ENCODE measurements at places on chromosomes 7 and 10. TPM values are rescaled to one million over a fixed set of nuclear protein-coding genes. Genes with fewer than 3 reads are reported as not detected.

DNA sequence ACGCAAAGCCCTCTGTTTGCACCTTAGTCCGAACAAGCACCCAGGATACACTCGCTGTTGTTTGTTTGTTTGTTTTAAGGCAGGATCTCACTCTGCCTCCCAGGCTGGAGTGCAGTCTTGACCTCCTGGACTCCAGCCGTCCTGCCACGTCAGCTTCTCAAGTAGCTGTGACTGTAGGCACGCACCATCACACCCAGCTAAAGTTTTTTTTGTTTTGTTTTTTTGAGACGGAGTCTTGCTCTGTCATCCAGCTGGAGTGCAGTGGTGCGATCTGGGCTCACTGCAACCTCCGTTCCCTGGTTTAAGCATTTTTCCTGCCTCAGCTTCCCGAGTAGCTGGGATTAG lies 76.8 kb downstream of the CTBP2 start:
- DNase-seq: no peak
- peak overlapping the region; percentile 30 for H3K27ac ChIP-seq
- no peak overlapping the region for H3K4me3 ChIP-seq
- peaks cover 74% of the 10 kb centered on the region for H3K4me1 ChIP-seq
- H3K36me3 ChIP-seq: peaks cover 63% of the 10 kb centered on the region
- no peaks in the 10 kb centered on the region for H3K27me3 ChIP-seq

- H3K27me3 ChIP-seq: no peaks in the 10 kb centered on the region
- no peak for DNase-seq
- H3K4me1 ChIP-seq: peaks cover 71% of the 10 kb centered on the region
- H3K27ac ChIP-seq: peak overlapping the region; percentile 39
- H3K36me3 ChIP-seq: no peaks in the 10 kb centered on the region
These were observed 10.2 kb downstream of the PDLIM1 start for GRCh38 chr10:95280637-95281036.

- no peak overlapping the region for H3K27ac ChIP-seq
- H3K36me3 ChIP-seq: no peaks in the 10 kb centered on the region
- no peak overlapping the region for H3K4me3 ChIP-seq
- H3K4me1 ChIP-seq: no peaks in the 10 kb centered on the region
These were observed 34.4 kb downstream of the BCAP29 start for GRCh38 chr7:107614425-107614824.

- no peaks in the 10 kb centered on the region for H3K27me3 ChIP-seq
- no peak overlapping the region for H3K4me3 ChIP-seq
- DNase-seq: no peak
- H3K4me1 ChIP-seq: no peaks in the 10 kb centered on the region
- peaks cover 16% of the 10 kb centered on the region for H3K36me3 ChIP-seq
These were observed 108.9 kb upstream of the AMPH start for GRCh38 chr7:38740041-38740440.

GRCh38 chr7:29647020-29647654 lies 83.5 kb downstream of the PRR15 start:
- H3K4me1 ChIP-seq: no peaks in the 10 kb centered on the region
- H3K36me3 ChIP-seq: no peaks in the 10 kb centered on the region
- no peak for DNase-seq
- no peak overlapping the region for H3K27ac ChIP-seq
- H3K4me3 ChIP-seq: no peak overlapping the region

- H3K27me3 ChIP-seq: no peaks in the 10 kb centered on the region
- H3K4me1 ChIP-seq: no peaks in the 10 kb centered on the region
- no peak overlapping the region for H3K27ac ChIP-seq
- H3K36me3 ChIP-seq: peaks cover 4% of the 10 kb centered on the region
- no peak overlapping the region for H3K4me3 ChIP-seq
These were observed 760.9 kb upstream of the IGFBP3 start for GRCh38 chr7:46681865-46682503.

- H3K4me3 ChIP-seq: no peak overlapping the region
- no peak for DNase-seq
- H3K27me3 ChIP-seq: no peaks in the 10 kb centered on the region
- H3K4me1 ChIP-seq: peaks cover 42% of the 10 kb centered on the region
- H3K27ac ChIP-seq: peak overlapping the region; percentile 39
These were observed 56.5 kb downstream of the RNLS start for GRCh38 chr10:88526501-88527105.

DNA sequence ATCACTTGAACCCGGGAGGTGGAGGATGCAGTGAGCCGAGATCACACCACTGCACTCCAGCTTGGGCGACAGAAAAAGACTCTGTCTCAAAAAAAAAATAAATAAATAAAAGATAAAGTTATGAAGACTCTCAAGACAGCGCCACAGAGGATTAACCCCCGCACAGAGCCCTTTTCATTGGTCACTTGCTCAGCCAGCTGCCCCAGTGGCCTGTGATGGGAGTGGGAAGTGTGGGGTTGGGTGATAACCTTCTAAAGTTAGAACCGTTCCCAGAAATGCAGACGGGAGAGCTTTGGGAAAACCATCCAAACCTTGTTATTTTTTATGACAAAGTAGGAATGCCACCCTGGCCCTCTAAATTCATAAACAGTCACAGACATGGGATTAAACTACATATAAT lies 57.4 kb downstream of the PARP12 start:
- H3K36me3 ChIP-seq: no peaks in the 10 kb centered on the region
- H3K27ac ChIP-seq: no peak overlapping the region
- no peak overlapping the region for H3K4me3 ChIP-seq
- no peak for DNase-seq

GRCh38 chr7:151210087-151210854 lies at the start of gene H2BK1:
Gene H2BK1 (minus strand): TSS chr7:151210488. CDS start chr7:151210318, 170 bp downstream.
- H3K27ac ChIP-seq: peak within 1 kb of the TSS; percentile 69
- H3K27me3 ChIP-seq: no peaks in the 10 kb centered on the region
- peak; percentile 53 for DNase-seq
- peaks cover 20% of the 10 kb centered on the region for H3K36me3 ChIP-seq
- peaks cover 12% of the 10 kb centered on the region for H3K4me1 ChIP-seq

DNA sequence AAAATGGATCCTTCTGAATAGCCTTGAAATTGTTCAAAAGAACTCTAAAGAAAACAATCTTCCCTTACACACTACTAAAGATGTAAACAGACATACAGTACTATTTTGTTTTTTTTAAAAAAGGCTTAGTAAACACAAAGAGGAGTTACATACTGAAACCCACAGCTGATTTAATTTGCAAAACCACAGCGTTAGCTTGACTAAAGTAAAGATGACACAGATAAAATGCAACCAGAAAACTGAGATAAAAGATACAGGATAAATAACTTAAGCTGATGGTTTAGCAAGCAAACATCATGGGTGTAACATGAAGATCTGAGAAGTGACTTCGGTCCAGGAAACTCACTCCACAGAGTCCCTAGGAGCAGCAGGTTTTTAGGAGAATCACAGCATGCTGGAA lies 21.8 kb downstream of the PRKCQ start:
- H3K27ac ChIP-seq: no peak overlapping the region
- no peak for DNase-seq
- H3K36me3 ChIP-seq: no peaks in the 10 kb centered on the region
- H3K27me3 ChIP-seq: no peaks in the 10 kb centered on the region
- H3K4me3 ChIP-seq: no peak overlapping the region

DNA sequence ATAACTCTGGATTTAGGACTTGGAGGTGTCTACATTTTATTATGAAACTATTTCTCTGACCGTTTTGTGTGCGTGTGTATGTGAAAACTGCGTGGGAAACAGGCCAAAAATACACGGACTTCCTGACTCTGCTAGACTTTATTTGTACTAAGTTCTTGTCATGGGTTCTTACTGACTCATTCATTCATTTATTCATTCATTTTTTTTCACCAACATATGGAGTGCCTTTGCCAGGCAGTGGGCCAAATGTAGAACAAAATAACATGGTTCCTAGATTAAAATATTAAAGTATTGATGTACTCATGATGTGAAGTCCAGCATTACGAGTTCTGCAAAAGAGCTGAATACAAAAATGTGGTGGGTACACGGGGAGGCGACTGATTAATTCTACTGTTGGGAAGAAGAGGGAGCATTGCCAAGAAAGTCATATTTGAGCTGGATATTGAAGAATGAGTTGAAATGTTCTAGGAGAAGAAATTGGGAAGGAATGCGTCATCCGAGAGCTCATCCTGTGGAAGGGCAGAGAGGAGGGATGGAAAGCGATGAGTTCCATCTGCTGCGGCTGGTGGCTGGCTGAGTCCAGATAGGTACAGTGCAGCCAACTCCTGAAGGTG lies 24.6 kb downstream of the CACNB2 start:
- DNase-seq: no peak
- H3K27ac ChIP-seq: no peak overlapping the region
- no peaks in the 10 kb centered on the region for H3K27me3 ChIP-seq
- no peaks in the 10 kb centered on the region for H3K4me1 ChIP-seq
- H3K36me3 ChIP-seq: no peaks in the 10 kb centered on the region

The GPR37 gene
- 20.4 TPM for total RNA-seq

The AMPH gene
- total RNA-seq: 8.9 TPM

The ANKRD22 gene
- total RNA-seq: not detected
